Anterior cingulate cortex (tissue), 58 donors: ENCODE measurements at places on chromosomes 2 and 18.

DNA sequence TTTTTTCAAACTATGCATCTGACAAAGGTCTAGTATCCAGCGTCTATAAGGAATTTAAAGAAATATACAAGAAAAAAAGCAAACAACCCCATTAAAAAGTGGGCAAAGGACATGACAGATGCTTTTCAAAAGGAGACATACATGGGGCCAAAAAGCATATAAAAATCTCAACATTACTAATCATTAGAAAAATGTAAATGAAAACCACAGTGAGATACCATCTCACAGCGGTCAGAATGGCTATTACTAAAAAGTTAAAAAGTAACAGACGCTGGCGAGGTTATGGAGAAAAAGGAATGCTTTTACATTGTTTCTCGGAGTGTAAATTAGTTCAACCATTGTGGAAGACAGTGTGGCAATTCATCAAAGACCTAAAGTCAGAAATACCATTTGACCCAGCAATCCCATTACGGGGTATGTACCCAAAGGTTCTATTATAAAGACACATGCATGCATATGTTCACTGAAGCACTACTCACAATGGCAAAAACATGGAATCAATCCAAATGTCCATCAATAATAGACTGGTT, 643.1 kb upstream of the LRRTM1 start:
- no peak for DNase-seq

DNA sequence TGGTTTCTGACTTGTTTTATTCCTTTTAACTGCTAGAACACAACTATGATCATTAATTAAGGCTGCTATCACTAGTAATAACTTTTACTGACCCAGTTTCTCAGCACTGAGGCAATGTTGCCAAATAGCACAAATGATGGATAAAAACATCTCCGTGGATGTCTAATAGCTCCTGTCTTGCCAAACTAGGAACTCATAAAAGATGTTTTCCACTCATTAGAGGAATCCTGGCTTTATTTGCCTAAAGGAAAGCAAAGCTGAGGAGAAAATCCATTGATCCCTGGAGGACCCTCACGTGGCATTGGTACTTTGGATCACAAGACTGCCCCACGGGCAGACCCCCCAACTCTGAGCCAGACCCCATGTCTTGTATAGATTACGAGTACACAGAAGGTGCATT, 96.1 kb upstream of the ZNF397 start:
- no peak for DNase-seq

GRCh38 chr2:210169516-210170195, 1.6 kb downstream of the KANSL1L start:
- no peak for DNase-seq

GRCh38 chr2:189281201-189281600, 101.6 kb upstream of the COL5A2 start:
- no peak for DNase-seq

- no peak for DNase-seq
These were observed 107.0 kb downstream of the ACTR3 start for GRCh38 chr2:113996671-113997594.

- DNase-seq = no peak
These were observed 200.1 kb downstream of the BCL11A start for GRCh38 chr2:60353406-60353800.

DNA sequence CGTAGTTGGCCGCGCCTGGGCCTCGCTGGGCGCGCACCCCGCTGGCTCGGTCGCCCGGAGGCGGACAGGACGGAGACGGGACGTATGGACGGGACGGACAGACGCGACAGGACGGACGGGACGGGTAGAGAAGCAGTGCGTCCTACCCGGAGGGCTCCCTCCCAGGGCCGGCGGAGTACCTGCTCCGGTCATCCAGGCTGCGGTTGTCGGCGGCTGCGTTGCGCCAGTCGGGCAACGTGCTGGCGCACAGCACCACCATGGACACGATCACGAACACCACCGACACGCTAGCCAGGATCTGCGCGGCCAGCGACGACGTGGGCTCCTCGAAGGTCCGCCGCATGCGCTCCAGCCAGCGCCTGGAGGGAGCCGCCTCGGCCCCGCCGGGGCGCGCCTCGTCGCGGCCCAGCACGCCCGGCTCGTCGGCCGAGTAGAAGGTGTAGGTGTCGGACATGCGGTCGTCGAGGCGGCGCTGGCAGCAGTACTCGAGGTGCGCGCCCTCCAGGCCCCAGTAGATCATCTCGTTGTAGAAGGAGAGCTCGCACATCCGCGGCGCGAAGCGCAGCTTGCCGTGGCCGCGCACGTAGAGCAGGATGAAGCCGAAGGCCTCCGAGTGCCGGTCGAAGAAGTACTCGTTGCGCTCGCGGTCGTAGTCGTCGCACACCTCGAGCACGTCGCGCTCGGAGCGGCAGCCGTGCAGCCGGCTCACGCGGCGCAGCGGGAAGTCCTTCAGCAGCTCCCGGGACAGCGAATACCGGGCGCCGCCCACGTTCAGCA, 903 bp downstream of the KCNG3 start:
- DNase-seq = no peak

- no peak for DNase-seq
These were observed at the start of gene CCBE1 for GRCh38 chr18:59697236-59697932. TSS of gene CCBE1 (minus strand) at chr18:59697423.

DNA sequence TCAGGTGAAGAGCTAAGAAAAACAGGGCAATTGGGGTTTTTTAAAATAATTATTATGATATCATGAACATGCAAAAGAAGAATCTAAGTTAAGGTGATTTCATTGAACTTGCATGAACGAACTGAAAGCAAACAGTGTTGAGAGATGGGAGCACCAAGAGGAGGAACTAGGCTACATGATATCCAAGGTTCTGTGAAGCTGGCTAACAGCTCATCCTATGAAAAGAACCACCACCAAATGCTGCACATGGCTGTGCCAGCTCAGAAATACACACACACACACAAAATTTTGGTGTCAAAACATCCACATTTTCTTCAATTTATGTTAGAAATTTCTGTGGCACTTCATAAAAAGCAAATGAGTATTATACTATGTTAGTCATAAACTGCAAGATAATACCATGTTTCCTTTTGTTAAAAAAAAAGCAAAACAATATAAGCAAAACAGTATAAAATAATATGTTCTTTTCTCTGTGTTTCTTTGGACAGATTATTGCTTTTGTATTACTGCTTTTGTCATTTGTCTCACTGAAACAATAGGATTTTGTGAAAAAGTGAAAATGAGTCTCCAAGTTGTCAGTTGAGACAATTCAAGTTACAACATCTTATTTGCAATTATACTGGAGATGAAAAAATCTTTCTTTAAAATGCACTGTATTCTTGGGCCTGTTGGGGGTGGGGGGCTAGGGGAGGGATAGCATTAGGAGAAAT, 12.6 kb upstream of the TTC32 start:
- no peak for DNase-seq

DNA sequence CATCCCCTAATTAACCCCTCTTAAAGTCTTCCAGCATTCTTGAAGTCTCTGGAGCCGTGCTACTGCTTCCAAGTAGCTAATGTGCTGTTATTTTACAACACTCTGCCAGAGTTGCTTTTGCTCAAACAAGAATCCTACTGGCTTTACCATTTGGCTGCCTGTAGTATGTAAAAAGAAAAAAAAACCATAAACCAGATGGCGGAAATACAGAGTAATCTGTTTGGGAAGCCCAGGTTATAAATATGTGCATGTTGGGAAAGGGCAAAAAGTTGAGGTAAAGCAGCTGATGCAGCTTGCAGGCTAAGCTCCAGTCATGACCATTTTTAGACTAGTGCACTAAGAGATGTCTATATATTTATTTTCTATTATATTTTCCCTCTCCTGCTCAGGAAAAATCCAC, 313.2 kb upstream of the ETAA1 start:
- DNase-seq = no peak

DNA sequence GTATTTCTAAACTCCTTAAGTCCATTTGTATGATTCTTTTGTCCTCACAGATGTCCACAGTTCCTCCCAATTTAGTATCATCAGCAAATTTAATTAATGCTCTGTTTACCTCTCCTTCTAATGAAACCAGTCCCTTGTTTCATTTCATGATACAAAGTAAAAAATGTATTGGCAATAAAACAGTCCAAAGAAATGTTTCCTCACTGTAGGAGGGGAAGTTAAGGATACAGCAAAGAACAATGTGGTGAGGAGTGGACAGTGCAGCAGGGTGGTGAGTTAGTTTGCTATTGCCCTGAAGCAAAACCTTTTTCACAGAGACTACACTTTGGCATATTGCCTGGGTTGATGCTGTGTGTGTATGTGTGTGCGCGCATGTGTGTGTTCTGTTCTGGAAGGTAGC, 401.5 kb downstream of the ARHGAP15 start:
- DNase-seq = no peak

DNA sequence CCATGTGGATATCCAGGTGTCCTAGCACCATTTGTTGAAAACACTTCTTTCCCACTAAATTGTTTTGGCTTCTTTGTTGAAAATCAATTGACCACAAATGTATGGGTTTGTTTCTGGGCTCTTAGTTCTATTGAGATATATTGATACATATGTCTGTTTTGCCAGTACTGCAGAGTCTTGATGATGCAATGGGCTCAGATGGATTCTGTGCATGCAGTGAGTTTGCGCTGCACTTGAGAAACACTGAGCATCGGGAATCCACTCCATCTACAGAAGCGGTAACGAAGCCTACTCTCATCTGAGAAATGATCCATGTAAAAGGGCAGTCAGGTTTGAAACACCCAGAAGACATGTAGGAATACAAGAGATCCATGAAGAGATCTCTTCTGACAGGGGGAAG, 21.9 kb upstream of the DNAJC10 start:
- DNase-seq = no peak

GRCh38 chr18:5049124-5049523, 147.9 kb downstream of the AKAIN1 start:
- DNase-seq = no peak

DNA sequence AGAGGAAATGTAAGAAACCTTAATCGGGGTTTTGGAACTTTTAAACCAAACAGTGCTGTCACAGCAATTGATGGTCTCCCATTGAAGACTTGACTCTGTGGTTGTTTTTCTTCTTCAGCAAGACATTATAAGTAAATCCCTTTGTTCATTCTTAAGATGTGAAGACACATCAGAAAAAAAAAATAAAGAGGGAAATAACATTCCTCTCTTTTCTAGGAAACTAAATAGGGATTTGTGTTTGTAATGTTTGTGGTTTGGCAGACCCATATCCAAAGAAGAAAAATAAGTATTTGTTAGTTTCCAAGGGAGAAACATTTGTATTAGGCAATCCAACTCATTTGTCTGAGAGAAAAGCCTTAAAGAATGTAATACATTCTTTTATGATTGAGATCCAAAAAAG, 359.9 kb downstream of the DSC3 start:
- DNase-seq = no peak

GRCh38 chr2:203451011-203451410, 84.1 kb downstream of the RAPH1 start:
- DNase-seq = no peak

DNA sequence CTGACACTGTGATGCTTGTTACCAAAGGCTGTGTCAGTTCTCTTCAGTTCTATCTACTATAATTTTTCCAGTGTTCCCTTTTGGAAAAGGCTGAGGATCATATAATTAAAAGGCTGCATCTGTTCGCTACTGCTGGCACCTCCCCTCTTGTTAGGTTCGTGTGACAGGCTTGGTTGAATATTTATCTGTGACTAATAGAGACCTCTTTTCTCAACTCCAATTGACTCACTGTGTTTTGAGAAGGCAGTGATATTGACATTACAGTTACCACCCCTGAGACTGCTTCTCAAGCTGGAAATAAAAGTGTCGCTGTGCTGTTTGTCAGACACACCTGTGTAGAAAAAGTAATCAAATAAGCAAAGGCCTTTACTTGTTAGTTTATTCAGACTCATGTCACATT, 205.5 kb upstream of the KCNH7 start:
- no peak for DNase-seq

GRCh38 chr2:157122776-157123175, 134.7 kb upstream of the GALNT5 start:
- no peak for DNase-seq

GRCh38 chr2:173555833-173556232, 201.2 kb downstream of the CDCA7 start:
- no peak for DNase-seq

- no peak for DNase-seq
These were observed 141.1 kb downstream of the EIPR1 start for GRCh38 chr2:3236300-3237045.

- peak; percentile 7 for DNase-seq
These were observed 4.9 kb upstream of the ZC3H8 start for GRCh38 chr2:112259509-112260294.

DNA sequence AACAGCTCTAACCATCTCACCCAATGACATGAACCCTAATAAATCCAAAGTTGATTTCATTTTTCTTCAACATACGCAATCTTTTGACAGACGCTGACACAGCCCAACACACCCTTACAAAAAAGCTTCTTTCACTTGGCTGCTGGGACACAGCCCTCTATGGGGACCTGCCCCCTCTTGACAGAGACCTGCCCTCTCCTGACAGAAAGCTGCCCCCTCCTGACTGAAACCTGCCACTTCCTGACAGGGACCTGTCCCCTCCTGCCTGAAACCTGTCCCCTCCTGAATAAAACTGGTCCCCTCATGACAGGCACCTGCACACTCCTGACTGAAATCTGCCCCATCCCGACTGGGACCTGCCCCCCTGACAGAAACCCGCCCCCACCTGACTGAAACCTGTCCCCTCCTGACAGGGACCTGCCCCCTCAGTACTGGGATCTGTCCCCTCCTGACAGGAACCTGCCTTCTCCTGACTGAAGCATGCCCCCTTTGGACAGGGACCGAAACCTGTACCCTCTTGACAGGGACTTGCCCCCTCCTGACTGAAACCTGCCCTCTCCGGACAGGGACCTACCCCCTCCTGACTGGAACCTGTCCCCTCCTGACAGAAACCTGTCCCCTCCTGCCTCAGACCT, 87.9 kb downstream of the PXDN start:
- DNase-seq = no peak

DNA sequence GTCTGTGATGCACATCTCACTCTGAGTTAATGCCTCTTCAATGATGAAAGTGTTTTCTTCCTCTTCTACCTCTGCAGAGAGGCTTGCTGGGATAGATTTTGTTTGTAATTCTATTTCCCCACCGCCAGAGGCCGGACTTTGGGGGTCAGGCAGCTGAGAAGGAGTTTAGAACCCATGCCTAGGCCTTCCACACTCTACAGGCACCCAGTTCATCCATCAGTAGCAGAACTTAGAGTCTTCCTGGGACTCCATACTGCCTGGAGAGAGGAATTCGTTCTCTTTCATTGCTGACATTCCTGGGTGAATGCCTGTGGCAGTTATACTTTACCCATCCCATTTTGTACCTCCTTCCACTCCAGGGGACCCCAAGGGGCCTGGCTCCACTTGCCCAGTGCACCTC, 9.1 kb downstream of the TPRKB start:
- no peak for DNase-seq

GRCh38 chr2:227788561-227789018, 25.1 kb upstream of the CCL20 start:
- no peak for DNase-seq

- DNase-seq = no peak
These were observed 183.6 kb downstream of the THADA start for GRCh38 chr2:43412114-43412753.
